Inflammatory macrophage treated with lipopolysaccharide for 1 hour (primary cell): ENCODE measurements at places on chromosomes 2 and 18.
A peak's percentile ranks its signal among the peaks of the same experiment; 100 is the strongest.

DNA sequence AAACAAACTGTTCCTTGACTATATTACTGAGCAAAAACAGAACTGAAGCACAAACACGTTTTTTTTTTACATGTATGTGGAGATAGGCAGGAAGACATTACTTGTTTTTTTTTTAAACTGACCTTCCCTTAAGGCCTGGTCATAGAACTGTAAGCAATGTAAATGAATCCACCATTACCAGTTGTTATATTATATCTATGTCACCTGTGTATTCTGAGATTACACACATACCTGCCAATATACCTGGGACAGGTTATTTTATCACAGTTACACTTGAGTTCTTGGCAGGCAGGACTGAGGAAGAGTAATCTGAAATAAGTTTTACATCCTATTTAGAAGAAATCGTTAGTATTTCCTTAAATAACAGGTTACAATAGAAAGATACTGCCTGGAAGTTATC is 155.3 kb downstream of the BAZ2B start:
- DNase-seq, result no peak

DNA sequence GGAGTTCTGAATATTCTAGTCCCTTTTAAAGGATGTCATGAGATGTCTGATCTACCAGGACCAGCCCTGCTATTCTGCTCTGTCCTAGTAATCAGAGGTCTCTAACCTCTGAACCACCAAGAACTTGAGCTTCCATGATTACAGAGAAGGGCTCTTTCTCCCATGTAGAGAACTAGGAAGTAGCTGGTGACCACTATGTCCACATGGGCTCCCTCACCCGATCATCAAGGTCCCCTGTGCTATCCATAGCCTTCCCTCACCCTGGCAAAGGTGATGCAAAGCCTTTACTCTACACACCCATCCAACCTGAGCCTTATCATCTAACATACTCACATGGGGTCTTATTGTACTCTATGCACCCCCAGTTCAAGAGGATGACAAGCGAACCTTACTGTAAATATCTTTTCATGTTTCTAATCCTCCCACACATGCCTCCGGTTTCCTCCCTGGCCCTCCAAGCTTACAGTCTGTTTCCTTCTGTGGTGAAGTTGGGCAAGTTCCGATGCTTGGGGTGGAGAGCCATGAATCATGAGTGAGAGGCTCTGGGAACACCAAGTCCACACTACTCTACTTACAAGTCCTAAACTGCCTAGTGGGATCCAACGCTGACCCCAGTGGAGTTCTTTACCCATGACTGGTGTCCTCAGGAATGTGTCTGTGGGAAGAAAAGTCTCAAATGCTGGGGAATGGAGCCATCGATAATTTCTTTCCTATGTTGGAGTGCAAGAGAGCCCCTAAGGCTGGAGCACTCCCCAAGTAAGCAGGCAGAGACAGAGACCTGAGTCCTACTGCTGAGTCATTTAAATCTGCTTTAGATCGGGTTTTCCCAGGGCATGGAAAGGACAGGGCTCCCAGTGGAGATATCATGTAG is 73.3 kb upstream of the KLF7 start:
- peak; percentile 93 for DNase-seq

DNA sequence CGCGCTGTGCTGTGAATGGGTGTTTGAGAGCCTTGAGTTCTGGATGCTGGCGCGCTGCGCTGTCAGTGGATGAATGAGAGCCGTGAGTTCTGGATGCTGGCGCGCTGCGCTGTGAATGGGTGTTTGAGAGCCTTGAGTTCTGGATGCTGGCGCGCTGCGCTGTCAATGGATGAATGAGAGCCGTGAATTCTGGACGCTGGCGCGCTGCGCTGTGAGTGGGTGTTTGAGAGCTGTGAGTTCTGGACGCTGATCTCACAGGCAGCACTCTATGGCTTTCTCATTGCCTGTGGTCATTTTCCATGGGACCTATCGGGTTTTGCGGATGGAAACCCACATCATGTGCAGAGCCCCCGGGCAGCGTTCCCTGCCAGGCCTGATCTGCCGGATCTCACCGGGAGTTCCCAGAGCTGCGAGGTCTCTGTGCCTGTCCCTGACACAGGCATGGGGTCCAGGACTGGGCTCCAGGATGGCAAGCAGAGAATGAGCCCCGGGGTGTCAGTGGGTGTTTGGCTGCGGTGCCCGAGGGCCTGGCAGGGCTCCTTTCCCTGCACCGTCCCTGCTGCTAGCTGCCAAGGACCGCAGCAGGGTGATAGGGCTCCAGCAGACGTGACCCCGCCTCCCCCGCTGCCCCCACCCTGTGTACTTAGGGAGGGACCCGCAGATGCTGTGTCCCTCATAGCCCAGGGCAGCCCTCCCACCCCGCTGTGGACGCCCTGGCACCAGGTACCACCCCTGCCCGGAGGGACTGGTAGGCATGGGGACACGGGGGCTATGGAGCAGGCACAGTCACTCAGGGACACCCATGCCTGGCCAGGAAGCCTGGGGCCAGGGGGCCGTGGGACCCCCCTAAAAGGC is 9.7 kb downstream of the PDCD1 start:
- DNase-seq, result no peak

- DNase-seq, result peak; percentile 66
Observed at GRCh38 chr18:9869715-9870430, 15.9 kb upstream of the TXNDC2 start.

DNA sequence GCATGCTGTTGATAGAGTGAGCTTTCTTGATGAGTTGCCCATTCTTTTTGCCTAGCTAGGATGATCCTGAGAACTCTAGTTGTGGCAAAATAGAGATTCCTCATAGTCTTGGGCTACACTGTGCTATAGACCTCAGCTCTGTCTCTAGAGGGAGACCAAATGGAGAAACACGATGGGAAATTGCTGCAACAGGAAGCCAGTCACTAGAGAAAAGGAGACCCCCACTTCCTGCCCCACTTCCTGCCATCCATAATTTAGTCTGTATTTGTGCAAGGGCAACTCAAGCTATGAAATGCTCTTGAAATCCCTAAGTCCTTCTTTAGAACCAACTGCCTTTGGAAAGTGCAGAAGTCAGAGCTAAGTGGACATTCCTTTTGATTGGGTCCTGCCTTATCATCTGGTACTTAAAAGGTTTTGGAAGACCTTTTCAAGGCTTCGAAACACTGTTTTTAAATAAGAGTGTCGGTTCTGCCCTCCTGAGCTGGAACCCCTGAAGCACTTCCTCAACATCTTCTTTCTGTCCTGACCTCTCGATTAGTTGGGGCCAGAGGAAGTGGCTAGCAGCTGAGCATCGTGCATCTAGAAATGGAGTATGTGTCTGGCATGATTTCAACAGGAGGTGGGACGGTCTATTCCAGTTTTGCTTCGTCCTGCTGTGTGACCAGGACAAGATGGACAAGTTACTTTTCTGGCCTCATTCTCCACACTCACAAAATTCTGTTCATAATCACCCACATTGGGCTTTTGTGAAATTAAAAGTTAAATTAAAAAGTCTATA is 8.6 kb upstream of the KCNE4 start:
- DNase-seq, result peak; percentile 23

GRCh38 chr2:69422198-69422597 is 15.0 kb downstream of the NFU1 start:
- no peak for DNase-seq

- no peak for DNase-seq
Observed at GRCh38 chr18:59238385-59238784, 18.4 kb downstream of the GRP start.
